ENCODE measurements at places on chromosomes 6 and 20. TPM values are rescaled to one million over a fixed set of nuclear protein-coding genes. Genes with fewer than 3 reads are reported as not detected.

- no peaks in the 10 kb centered on the region for H3K36me3 ChIP-seq
- no peak overlapping the region for H3K4me3 ChIP-seq
- no peak overlapping the region for H3K27ac ChIP-seq
- H3K27me3 ChIP-seq = no peaks in the 10 kb centered on the region
- no peak for DNase-seq
Measured at GRCh38 chr6:151119823-151120524, 119.8 kb upstream of the AKAP12 start.

HLA-DOA gene
- total RNA-seq = 2.0 TPM

MICB gene
- 0.78 TPM for total RNA-seq

DNA sequence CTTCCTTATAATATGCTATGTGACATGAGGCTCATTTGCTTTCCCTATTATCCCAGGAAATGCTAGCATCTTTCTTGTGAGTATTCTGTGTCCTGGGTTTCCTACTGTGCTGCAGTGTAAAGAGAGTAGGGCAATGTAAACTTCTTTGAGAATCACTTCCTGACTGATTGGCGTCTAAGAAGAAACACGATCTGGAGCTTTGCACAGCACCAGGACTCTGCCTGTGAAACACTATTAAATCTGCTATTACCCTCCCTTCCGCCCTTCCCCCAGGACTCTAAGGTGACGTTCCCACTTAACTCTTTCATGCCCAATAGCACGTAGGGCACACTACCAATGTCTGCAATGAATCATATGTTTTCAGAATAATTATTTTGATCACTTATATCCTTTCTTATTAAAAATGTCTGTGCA lies 607.3 kb upstream of the CITED2 start:
- H3K4me3 ChIP-seq = no peak overlapping the region
- no peak for DNase-seq
- H3K36me3 ChIP-seq = no peaks in the 10 kb centered on the region
- no peak overlapping the region for H3K27ac ChIP-seq
- H3K4me1 ChIP-seq = peaks cover 28% of the 10 kb centered on the region

AIG1 gene
- 13.5 TPM for total RNA-seq

DNA sequence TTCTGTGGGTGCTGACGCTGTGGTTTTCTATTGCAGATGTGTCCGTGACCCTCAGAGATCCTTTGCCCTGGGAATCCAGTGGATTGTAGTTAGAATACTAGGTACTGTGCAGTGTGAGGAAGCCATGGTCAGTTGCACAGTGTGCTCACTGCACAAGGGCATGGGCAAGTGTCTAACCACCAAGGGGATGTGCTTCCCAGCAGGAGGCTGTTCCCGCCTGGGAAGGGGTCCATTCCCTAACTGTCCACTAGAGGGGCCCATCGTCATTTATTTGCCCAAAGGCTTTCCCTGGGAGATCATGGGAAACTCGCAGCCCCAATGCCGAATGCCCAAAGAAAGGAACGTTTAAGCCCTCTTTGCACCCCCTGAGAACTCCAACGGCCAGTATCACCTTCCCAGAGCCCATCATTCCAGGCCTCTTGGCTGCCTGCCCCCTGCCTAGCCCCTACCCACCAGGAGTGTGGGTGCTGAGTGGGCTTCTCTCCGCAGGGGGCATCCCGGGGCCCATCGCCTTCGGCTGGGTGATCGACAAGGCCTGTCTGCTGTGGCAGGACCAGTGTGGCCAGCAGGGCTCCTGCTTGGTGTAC lies 26.2 kb downstream of the SLCO4A1 start:
- DNase-seq = peak; percentile 83
- H3K27me3 ChIP-seq = no peaks in the 10 kb centered on the region
- H3K36me3 ChIP-seq = no peaks in the 10 kb centered on the region
- H3K4me3 ChIP-seq = no peak overlapping the region

DHX35 gene
- 7.3 TPM for total RNA-seq

DNA sequence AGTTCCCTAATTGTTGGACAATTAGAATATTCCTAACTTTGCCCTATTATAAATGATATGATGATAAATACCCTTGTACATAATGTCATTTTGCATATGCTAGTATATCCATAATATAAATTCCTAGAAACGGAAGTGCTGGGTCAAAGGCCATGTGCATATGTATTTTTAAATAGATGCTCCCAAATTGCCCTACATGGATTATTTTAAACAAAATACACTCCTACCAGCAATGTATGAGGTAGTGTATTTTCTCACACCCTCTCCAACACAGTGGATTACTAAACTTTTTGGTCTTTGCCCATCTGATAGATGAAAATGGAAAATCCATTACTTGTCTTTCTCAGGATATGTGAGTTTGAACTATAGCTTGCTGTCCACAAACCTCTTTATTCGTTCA lies 385.1 kb upstream of the JARID2 start:
- H3K27ac ChIP-seq = no peak overlapping the region
- H3K27me3 ChIP-seq = no peaks in the 10 kb centered on the region
- no peak overlapping the region for H3K4me3 ChIP-seq
- H3K4me1 ChIP-seq = no peaks in the 10 kb centered on the region

- no peak for DNase-seq
- H3K4me1 ChIP-seq = no peaks in the 10 kb centered on the region
Measured at GRCh38 chr20:24820345-24820744, 128.7 kb upstream of the CST7 start.

GRCh38 chr6:12173181-12173580 lies 117.0 kb upstream of the EDN1 start:
- no peaks in the 10 kb centered on the region for H3K36me3 ChIP-seq
- DNase-seq = no peak

MAP3K7 gene
- total RNA-seq = 7.3 TPM

- no peaks in the 10 kb centered on the region for H3K36me3 ChIP-seq
- no peak for DNase-seq
- no peak overlapping the region for H3K4me3 ChIP-seq
Measured at GRCh38 chr20:25314497-25315417, 66.9 kb downstream of the PYGB start.

EPB41L1 gene
- total RNA-seq = 53.4 TPM

BACH2 gene
- 2.1 TPM for total RNA-seq

ADGRG6 gene
- total RNA-seq = 7.5 TPM

DNA sequence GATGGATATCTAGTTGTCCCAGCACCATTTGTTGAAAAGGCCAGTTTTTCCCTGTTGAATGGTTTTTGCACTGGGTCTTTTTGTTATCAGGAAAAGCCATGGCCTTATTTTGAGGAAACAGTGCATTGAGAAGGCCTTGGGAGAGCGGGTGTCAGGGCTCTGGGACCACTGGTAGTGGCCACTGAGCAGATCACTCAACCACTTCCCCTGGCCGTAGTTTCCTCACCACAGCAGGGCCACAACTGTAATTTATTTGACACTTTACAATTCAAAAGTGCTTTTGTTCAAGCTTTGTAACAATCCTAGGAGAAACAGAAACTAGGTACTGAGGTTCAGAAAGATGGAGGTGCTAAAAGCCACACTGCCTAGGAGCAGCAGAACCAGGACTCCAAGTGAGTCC lies 281.8 kb downstream of the GMDS start:
- no peak overlapping the region for H3K27ac ChIP-seq
- no peaks in the 10 kb centered on the region for H3K36me3 ChIP-seq
- H3K27me3 ChIP-seq = no peaks in the 10 kb centered on the region
- no peaks in the 10 kb centered on the region for H3K4me1 ChIP-seq
- DNase-seq = no peak

GRCh38 chr6:315921-316752 lies 23.9 kb downstream of the DUSP22 start:
- no peak for DNase-seq
- H3K36me3 ChIP-seq = no peaks in the 10 kb centered on the region
- peaks cover 6% of the 10 kb centered on the region for H3K4me1 ChIP-seq
- H3K27me3 ChIP-seq = no peaks in the 10 kb centered on the region
- H3K4me3 ChIP-seq = no peak overlapping the region

- H3K36me3 ChIP-seq = no peaks in the 10 kb centered on the region
- H3K27me3 ChIP-seq = no peaks in the 10 kb centered on the region
- H3K4me3 ChIP-seq = no peak overlapping the region
- DNase-seq = no peak
- no peaks in the 10 kb centered on the region for H3K4me1 ChIP-seq
Measured at GRCh38 chr6:120966321-120966720, 368.0 kb downstream of the TBC1D32 start.

Measured in body of pancreas (tissue), 4 donors.